ENCODE measurements at places on chromosomes 3 and 15.

GRCh38 chr3:134376385-134376765, 2.1 kb upstream of the AMOTL2 start:
- no peak for DNase-seq

- DNase-seq = no peak
These were observed 41.7 kb downstream of the RBMS3 start for GRCh38 chr3:29322586-29322985.

- no peak for DNase-seq
These were observed 4.8 kb downstream of the CHD2 start for GRCh38 chr15:92904722-92905571.

- DNase-seq = no peak
These were observed 49.4 kb upstream of the TNFAIP8L3 start for GRCh38 chr15:51144021-51144532.

GRCh38 chr3:151439652-151440125, 21.2 kb downstream of the IGSF10 start:
- peak; percentile 49 for DNase-seq

DNA sequence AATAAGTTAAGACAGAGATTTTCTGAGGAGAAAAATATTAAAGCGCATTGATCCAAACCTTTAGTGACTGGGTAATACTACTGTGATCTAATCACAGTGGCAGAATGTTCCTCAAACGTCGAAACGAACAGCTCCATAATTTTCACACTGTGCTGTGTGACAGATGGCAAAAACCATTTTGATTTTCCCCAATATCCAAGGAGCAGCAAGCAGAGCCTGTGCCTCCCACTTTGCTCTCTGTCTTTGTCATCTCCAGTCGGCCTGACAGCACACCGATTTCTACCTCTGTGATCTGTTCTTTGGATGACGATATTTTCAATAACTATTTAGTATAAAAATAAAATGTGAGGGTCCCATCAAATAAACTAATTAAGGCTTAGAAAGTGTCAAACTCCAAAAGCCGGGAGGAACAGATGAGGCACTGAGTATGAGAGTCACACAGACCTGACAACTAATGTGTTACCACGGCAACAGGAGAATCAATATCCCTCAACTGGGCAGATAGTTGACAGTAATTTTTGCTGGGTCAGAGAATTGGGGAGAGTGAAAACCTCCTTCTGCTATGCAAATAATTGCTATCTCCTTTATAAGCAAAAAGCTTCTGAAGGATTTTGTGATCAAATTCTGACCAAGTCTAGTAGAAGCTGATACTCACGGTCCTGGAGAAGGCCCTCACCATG, 489.1 kb upstream of the CFAP20DC start:
- no peak for DNase-seq

DNA sequence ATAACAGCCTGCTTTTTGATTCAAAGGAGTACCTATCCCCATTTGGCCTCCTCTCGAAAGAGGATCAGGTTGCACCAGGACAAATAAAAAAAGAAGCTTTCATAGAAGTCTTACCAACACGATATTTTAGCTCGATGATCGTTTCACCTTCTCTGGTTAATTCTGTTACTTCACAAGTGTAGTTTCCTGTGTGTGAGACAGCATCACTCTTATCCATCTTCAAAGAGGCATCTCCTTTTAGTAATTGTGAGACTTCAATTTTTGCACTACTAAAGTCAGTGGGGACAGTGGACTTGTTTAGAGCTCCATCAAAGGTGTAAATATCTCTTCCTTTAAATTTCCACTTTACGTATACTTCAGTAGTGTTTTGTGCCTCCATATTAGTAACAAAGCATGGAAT, 11.0 kb downstream of the CD47 start:
- no peak for DNase-seq

DNA sequence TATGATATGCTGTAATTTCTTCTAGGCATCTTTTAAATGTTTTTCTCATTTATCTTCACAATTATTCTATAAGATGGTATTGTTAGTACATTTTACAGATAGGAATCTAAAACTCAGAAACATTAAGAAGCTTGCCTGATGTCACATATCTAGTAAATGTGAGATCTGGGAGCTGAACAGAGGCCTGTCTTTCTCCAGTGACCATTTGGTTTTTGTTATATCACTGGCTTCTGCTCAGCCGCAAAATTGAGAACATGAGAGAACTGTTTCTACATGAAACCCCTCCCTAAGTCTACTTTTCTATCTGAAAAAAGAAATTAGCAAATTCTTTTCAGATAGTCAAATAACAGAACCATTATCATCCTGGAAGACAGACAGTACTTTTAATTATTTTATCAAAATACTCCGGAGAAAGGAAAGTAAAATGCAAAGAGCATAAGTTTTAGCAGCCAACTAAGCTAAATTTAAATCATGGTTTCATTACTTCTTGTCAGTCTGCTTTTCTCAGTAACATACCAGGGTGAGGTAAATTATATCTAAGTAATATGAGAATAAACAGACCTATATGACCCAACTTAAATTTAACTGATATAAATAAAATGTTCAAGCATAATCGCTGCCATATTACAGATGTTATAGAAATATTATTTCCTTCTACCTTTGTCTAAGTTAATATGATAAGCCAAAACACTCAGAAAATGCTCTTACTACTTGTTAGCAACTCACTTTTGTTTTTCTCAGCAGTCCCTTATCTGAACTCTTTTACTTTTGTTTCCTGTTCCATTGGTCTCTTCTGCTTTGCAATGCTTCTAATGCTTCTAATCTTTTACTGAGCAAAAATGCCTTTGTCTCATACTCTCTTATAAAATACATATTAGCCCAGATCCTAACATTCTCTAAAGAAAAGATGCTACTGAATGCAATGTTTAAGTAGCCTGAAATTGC, 68.0 kb upstream of the MBNL1 start:
- no peak for DNase-seq

- peak; percentile 23 for DNase-seq
These were observed 147.8 kb downstream of the SLC9A9 start for GRCh38 chr3:143700431-143700975.

DNA sequence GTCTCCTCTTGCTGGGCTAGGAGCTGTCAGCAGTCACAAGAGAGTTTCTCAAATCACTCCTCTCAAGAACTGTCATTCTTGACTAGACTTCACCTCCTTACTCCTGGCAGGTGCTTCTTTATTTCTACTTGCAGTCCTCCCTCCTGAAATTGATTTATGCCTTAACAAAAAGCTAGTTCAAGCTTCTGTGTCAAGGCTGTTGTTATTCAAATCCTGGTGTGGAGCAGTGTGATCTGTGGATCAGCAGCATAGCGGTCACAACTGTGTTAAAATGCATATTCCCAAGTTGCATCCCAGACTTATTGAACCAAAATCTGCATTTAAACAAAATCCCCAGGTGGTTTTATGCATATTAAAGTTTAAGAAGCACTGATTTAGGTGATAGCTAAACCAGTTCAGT, 120.7 kb upstream of the MRPL3 start:
- DNase-seq = no peak

DNA sequence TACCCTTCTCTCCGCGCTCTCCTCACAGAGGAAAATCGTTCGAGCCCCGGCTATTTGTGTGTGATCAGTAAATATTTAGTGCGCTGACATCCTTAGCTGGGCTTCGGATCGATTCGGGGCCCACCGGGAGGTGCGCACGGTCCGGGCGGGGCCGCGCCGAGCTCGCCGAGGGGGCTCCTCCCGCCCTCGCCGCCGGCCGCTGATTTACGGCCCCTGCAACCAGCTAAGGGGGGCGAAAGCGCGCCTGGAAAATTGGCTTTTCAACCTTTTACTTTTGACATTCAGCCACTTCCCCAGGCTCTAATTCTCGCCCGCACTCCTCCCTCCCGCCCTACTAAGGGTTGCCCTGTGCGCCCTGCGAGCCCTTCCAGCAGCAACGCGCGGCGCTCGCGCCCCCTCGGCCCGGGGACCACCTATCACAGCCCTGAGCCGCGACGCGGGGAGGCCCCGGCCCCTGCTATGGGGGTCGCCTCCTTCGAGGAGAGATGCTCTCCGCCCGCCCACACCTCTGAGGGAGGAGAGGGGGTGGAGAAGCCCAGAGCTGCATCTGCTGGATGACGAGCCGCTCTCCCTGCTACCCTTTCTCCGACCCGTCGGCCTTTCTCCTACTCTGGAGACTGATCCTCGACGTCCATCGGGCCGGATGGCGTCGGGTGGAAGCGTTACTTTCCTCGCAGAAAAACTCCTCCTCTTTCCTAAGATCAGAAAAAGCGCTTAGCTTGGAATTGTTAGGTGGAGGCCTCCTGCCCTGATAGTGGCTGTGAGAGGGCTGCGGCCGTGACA, 7.8 kb upstream of the NR2F2 start:
- no peak for DNase-seq

GRCh38 chr15:38809621-38810020, 245.0 kb upstream of the RASGRP1 start:
- DNase-seq = no peak

DNA sequence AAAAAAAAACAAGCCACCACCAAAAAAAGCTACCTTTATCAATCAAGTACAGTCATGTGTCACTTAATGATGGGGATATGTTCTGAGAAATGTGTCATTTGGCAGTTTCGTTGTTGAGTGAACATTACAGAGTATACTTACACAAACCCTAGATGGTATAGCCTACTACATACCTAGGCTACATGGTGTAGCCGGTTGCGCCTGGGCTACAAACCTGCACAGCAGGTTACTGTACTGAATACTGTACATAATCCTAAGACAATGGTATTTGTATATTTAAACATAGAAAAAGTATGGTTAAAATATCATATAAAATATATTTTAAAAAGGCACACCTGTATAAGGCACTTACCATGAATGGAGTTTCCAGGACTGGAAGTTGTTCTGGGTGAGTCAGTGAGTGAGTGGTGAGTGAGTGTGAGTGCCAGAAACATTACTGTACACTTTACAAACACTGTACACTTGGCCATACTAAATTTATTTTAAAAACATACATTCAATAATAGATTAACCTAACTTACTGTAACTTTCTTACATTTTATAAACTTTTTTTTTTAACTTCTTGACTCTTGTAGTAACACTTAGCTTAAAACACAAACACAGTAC, 25.9 kb upstream of the JMJD7 start:
- DNase-seq = no peak

GRCh38 chr3:148006508-148006907, 597.3 kb downstream of the ZIC1 start:
- DNase-seq = no peak

DNA sequence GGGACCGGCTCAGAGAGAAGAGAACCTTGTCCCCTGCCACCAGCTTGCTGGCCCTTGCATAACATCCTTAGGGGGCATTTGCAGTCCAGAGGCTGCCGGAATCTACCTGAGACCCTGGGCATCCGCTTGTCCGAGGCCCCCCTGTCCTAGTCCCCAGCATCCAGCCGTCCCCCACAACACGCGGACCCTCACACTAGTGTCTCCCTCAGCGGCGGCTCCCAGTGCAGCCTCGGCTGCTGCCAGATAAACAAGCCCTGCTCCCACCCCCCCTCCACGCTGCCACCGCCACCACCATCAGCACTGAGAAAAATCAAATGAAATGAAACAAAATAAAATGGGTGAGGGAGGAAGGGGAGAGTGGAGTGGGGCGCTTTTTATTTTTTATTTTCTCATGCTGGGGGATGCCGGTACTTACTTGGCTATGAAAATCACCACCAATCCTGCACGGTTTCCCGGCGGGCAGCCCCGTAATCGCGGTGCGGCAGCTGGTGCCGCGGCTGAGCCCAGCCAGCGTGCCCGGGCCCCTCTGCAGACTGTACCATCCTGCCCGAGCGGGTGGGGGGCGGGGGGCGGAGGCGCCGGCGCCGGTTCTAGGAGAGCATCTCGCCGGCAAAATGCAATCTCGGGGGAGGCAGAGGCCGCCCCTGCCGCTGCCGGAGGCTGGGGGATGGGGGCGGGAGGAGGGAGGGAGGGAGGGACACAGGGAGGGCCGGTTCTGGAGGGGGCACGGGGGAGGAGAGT, at the start of gene ATP2B2:
TSS of gene ATP2B2 (minus strand) at position 537 of the 741 bp plus-strand sequence. CDS start 56,043 bp downstream, outside the sequence.
- DNase-seq = no peak

DNA sequence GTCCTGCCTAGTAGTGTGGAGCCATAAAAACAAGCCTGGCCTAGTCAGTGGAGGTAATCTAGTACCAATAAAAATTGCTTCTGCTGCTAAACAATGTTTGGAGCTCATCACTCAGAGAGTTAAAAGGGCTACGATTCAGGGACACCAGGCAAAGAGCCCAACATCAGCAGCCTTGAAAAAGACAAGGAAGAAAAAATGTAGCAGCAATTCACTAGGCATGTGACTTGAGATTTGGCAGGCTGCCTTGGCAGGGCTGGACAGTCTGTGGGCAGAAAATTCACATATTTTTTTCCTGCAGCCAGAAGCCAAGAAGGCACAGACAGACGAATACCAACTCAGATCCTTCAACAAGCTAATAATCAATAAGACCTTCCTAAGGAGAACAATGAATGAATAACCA, 47.2 kb downstream of the IGSF11 start:
- no peak for DNase-seq

DNA sequence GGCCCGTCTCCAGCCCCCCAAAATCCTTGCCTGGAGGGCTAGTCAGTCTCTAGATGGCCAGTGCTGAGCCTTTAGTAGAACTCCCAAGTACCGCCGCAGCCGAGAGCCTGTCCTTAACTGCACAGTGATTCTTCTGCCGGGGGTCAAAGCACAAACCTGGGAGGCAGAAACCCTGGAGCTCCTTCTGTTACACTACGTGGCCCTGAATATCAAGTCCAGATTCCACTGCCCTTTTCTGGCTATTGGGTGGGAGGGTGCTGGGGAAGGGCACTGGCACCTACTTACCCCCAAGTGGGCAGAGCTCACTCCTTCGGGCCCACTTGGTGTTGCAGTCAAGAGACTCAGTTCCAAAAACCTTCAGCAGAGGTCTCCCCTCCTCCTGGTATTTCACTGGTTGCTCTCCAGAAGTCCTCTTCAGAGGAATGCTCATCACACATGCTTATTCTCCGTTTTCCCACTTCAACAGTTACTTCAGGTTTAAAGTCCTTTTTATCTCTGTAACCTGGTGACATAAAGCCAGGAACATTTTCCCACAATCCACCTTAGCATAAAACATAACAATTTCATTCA, 10.8 kb downstream of the PDHB start:
- no peak for DNase-seq

- DNase-seq = no peak
These were observed 18.7 kb upstream of the GK5 start for GRCh38 chr3:142244056-142244455.

DNA sequence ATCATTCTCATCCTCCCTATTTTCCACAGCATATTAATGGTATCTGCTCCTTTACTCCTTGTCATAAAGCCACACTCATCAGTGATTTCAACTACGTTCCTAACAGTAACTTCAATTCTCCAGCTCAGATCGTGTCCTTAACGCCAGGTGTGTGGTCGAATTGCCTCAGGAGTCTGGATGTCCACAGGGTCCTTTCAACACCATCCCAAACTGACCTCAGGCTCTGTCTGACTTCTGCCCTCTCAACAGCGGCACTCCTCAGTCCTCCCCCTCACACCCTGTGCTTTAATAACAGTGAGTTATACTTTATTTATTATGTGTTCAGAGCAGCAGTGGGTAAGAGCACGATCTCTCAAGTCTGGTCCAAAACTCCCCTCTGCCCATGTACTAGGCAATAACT, 42.4 kb downstream of the ST3GAL6 start:
- no peak for DNase-seq

GRCh38 chr3:72163809-72164634, 379.1 kb upstream of the PROK2 start:
- DNase-seq = no peak

GRCh38 chr3:25783661-25784512, 644 bp upstream of the NGLY1 start:
- DNase-seq = peak; percentile 19
